ENCODE measurements at places on chromosomes 11 and 22.

- DNase-seq, result no peak
Observed at GRCh38 chr11:82529936-82530335, 203.7 kb downstream of the FAM181B start.

DNA sequence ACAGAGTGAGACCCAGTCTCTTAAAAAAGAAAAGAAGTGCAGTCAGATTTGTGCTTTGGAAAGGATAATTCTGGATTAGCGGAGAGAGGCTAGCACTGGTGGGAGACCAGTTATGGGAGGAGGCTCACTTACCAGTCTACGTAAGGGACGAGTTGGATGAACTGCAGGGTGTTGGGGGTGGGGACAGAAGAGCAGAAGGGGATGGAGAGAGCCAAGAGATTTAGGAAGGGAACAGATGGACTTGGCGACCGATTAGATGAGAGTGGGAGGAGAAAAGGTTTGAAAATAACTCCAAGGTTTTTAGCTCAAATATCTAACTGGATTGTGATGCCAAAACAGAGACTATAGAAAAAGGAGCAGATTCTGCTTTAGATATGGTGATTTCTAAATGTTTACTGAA lies 81.4 kb downstream of the SFI1 start:
- DNase-seq, result no peak

DNA sequence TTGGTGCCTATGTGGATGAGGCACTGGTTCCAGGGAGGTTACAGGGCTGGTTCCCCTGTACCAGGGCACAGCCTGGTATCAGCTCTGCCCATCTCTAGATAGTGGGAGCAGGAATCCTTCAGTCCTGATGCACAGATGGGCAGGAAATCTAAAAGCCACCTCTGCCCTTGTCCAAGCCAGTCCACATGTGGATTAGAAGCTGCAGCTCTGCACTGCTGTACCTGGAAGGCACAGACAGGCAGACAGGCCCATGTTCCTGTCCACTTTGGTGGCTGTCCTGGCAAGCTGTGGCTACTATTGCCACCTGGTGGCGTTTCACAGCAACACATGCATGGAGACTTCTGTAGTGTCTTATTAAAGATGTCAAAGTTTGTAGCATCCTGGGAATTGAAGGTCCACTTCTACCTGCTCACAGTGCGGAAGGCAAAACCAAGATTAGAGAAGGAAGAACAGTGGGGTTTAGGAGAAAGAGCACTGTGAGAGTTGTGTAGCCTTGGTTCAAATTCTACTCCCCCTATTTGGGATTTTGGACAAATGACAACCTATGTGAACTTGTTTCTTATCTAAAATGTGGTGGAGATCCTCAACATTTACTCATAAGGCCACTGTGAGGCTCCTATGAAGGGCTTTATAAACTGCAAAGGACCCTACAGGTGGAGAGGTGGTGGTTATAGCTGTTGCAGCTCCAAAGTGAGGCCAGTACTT lies 30.1 kb downstream of the NAV2 start:
- peak; percentile 86 for DNase-seq

GRCh38 chr11:128783513-128783912 lies 83.6 kb downstream of the KCNJ1 start:
- no peak for DNase-seq

- DNase-seq, result no peak
Observed at GRCh38 chr11:27277843-27278242, 85.2 kb downstream of the CCDC34 start.

- DNase-seq, result peak; percentile 32
Observed at GRCh38 chr11:1078191-1078601, 3.5 kb downstream of the MUC2 start.

GRCh38 chr11:35478471-35479091 lies 46.8 kb downstream of the PAMR1 start:
- DNase-seq, result peak; percentile 46

GRCh38 chr11:44143987-44144909 lies 48.8 kb downstream of the EXT2 start:
- no peak for DNase-seq

GRCh38 chr11:110185599-110185998 lies 92.4 kb downstream of the ZC3H12C start:
- DNase-seq, result no peak

Measured in Right ventricle myocardium superior (tissue), 1 donor.